Hepatic stellate cell (primary cell): ENCODE measurements at places on chromosomes 5 and 9.
A peak's percentile ranks its signal among the peaks of the same experiment; 100 is the strongest.

DNA sequence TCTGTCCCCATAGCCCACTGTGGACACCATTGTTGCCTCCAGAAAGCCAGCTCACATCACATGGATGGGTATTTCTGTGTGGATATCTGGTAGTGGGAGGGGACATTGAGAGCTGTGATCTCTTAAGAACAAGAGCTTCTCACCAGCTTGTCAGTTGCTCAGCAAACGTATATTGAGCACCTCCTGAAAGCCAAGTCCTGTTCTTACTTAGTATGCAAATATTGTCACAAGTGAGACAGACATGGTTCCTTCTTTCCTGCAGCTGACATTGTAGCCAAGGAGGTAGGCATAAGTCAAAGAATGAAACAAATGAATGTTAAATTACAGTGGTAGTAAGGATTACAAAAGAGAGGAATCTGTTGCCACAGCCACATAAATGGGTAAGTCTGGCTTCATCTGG lies 3.8 kb downstream of the TCOF1 start:
- DNase-seq, result no peak

GRCh38 chr5:15009420-15009819 lies 137.8 kb upstream of the ANKH start:
- DNase-seq, result peak; percentile 34

DNA sequence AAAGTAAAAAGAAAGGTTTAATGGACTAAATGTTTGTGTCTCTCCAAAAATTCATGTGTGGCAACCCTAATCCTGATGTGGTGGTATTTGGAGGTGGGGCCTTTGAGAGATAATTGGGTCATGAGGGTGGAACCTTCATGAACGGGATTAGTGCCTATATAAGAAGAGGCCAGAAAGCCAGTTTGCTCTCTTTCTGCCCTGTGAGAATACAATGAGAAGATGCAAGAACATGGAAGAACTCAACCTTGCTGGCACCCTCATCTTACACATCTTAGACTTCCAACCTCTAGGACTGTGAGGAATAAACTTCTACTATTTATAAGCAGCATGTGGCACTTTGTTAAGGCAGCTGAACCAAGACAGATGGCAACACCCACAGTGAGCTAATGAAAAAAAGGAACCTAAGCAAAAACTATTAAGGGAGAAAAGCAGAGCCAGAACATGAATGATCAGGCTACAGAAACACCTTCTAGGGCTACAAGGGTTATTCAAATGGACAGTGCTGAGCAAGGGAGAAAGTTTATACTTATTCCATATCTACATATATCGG lies 159.5 kb downstream of the PLK2 start:
- no peak for DNase-seq

- DNase-seq, result no peak
Measured at GRCh38 chr9:120559546-120559945, 20.4 kb downstream of the CDK5RAP2 start.

DNA sequence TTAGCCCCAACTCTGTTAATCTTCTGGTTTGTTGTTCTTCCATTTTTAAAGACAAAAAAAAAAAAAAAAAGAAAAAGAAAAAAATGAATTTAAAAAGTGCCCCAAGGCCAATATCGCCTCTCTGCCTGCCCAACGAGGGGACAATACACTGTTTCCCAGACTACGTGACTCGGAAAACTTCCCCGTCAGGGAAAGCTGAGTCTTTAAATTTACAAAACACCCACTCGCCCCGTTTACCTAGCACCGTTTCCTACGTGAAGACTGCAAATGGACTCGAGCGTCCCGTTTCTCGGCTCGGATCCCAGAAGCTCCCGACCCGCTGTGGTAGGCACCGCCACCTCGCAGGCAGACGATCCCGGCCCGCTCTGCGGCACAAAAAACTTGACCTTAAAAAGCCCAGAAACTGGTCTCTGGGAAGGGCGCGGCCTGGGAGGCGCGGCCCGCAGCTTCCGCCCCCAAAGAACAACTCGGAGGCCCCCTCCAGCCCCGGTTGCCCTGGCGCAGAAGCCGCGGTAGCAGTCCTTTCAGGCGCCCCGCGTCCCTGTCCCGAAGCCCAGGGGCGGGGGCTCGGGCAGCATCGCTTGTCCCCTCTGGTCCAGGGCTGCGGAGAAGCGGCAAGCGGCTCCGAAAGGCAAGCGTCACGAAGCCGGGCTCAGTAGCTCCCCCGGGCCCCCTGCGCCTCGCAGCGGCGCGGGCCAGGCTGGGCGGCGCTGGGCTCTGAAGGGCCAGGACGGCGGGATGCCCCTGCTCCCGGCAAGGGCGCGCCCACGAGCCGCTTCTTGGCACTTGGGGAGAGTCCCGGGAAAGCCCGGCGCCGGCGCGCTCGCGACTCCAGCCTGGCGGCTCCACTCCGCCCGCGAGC lies at the start of gene GCNT4:
TSS of gene GCNT4 (minus strand) at position 367 of the 862 bp plus-strand sequence. CDS start 22,521 bp downstream, outside the sequence.
- DNase-seq, result peak; percentile 24

DNA sequence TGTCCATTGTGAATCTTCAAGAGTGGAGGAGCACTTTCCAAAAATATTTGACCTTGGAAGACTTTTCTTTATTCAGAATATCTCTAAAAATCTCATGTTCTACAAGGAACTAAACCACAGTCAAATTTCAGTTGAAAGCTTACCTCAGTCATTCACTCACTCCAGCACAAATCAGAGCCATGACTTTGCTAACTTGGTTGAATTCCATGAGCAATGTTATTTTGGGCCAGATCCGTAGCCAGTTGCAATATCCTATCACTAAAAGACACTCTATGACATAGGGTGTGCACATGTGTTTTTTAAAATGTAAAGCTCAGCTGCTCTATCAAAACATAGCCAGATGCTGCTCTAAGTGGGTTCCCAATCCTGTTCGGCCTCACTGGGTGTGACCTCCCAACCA lies 156.1 kb upstream of the ANKRD55 start:
- no peak for DNase-seq

GRCh38 chr5:125578551-125578950 lies 832.1 kb upstream of the ZNF608 start:
- DNase-seq, result no peak

- DNase-seq, result no peak
Measured at GRCh38 chr5:131792896-131793295, 3.9 kb downstream of the FNIP1 start.

GRCh38 chr5:126054577-126055347 lies 368.4 kb upstream of the GRAMD2B start:
- DNase-seq, result no peak

DNA sequence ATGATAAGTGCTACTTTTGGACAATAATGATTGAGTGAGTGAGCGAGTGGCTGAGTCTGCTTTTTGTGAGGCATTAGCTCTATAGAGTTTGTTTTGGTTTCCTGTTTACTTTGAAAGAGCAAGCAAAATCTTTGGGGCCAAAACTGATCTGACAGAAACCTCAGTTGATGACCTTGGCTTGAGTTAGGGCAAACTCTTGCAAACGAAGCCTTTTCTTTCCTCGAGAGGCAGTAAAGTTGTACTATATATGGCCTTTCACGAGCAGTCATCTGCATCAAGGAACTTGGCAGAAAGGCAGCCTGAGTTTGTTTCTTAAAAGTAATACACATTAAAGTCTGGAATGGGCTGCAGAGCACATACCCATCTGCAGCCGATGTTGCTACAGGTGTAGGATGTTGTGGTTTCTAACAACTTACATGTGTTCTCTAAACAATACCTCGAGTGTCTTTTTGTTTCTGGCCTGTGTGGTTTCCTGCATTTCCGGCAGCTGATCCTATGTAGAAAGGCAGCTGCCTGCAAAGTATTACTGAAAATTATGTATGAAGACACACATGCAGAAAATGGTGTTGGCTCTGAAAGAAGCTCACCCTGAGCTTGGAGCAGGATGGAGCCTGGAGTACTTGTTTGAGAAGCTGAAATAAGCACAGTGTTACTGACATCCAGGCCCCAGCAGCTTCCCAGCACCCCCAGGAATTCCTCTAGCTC lies 60.8 kb downstream of the FOXD1 start:
- DNase-seq, result no peak

GRCh38 chr5:30736669-30737068 lies 456.8 kb upstream of the CDH6 start:
- no peak for DNase-seq

DNA sequence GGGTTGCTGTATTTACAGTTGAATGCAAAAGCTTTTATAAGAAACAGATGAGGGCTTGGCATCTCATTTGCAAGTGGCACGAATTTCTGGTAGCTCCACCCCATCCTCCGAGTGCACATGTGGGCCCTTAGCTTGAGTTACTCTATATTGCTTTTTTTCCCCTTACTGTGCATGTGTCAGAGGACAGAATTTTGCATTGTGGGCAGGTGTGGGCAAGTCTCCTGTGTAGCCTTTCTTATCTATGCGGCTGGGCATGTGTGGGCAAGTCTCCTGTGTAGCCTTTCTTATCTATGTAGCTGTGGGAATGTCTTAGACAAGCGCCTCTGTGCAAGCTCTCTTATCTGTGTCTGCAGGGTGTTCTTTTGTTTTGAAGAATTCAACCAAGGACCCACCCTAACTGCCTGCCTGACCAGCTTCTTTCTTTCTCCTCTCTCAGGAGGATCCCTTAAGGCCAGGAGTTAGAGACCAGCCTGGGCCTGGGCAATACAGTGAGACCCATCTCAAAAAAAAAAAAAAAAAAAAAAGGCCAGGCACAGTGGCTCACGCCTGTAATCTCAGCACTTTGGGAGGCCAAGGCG lies 34.1 kb upstream of the SIL1 start:
- no peak for DNase-seq

GRCh38 chr5:16855898-16856297 lies 80.2 kb downstream of the MYO10 start:
- no peak for DNase-seq

GRCh38 chr9:100082782-100083181 lies 16.0 kb downstream of the ERP44 start:
- DNase-seq, result peak; percentile 16

DNA sequence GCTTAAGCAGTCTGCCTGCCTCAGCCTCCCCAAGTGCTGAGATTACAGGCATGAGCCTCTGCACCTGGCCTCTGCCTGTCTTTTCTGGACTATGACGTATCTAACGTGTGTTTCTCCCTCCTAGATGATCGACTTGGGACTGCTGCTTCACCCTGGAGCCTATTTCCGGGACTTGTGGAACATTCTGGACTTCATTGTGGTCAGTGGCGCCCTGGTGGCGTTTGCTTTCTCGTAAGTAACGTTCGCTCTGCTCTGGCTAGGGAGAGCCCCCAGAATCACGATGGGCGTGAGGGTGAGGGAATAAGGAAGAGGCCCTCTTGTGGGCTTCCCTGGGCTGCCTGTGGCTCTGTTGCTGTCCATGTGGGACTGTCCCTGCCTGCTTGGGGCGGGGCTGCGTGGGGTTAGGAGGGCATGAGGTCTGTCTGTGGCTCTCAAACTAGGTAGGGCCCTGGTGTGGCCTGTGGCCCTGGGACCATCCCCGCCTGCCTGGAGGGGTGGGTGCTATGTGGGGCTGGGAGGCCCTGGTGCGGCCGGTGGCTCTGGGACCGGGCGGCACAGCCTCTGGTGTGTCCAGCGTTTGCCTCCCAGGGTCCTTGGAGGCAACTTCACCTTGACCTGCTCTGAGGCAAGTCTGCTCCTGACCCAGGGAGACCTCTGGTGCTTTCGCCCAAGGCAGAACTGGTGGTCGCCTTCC lies 171.7 kb downstream of the CACNA1B start:
- DNase-seq, result no peak

GRCh38 chr5:177472460-177473442 lies 683 bp downstream of the DBN1 start:
- DNase-seq, result peak; percentile 69

DNA sequence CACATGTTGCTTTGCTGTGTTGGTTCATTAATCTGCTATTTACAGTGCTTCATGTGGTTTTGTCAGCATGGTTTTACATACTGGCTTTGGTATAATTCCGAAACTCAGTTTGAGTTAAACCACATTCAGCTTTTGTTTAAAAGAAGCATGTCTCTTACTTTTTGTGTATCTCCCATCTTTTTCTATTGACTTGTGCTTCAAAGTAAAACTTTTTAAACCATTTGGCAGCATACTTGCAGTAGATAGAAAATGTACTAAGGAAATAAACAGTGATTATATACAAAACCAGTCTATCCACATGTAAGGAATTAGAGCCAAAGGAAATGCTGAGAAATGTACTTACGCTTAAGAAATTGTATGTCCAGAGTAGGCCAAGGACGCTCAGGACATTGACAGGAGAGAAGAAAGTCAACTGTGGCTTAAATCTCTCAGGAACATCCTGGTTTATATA lies 286.9 kb downstream of the ARHGEF28 start:
- no peak for DNase-seq

DNA sequence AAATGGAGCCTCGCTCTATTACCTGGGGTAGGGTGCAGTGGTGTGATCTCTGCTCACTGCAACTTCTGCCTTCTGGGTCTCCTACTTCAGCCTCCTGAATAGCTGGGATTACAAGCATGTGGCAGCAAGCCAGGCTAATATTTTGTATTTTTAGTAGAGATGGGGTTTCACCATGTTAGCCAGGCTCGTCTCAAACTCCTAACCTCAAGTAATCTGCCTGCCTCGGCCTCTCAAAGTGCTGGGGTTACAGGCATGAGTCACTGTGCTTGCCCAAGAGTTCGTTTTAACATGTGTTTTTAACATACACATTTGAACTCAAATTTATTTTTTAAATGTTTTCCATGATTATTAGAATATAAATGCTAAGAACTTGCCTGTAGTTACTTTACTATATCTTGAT lies 34.2 kb downstream of the MARCHF6 start:
- DNase-seq, result no peak

DNA sequence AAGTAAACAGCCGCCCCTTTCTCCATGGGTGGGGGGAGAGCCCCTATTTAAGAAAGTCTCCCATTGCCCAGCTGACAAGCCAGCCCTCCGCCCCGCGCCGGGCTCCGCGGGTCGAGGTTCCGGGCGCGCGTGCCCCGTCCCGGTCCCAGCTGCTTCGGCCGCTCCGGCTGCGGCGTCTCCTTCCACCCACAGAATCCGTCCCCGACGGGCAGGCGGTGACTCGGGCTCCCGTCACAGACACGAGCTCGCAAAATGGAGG lies 223 bp downstream of the NR3C1 start:
- DNase-seq, result no peak

GRCh38 chr5:180548563-180548962 lies 42.7 kb downstream of the SCGB3A1 start:
- no peak for DNase-seq

DNA sequence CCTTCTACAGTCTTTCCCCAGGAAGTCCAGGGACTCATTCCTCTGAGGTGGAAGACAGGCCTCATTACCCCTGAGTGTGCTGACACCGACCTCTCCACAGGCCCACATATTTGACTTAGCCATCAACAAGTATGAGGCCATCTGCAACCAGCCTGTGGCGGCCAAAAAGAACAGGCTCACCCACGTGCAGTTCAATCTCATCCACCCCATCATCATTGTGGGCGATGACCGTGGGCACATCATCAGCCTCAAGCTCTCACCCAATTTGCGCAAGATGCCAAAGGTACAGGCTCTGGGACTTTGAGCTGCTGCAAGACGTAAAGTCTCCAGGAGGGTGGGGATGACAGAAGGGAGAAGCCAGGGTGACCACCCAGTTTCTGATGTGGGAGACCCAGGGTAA lies 5.6 kb downstream of the ENHO start:
- DNase-seq, result no peak

DNA sequence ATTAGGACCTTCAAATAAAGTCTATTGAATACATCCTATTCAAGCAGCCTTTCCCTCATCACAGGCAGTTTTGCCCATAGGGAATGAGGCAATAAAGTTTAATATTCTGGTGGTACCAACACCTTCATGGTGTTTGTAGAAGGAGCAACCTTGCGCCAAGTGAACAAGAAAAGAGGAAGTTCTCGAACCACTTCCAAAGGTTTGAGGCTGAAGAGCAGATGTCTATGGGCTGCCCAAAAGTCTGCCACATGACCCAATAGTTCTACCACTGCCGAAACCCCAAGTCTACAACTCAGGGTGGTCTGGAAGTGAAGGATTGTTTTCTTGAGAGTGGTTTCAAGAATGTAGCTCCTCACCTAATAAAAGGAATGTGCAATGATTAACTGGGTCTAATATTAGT lies 123.1 kb downstream of the NPR3 start:
- no peak for DNase-seq
